GM12865 (cell line): ENCODE measurements at places on chromosomes 6 and 20.

DNA sequence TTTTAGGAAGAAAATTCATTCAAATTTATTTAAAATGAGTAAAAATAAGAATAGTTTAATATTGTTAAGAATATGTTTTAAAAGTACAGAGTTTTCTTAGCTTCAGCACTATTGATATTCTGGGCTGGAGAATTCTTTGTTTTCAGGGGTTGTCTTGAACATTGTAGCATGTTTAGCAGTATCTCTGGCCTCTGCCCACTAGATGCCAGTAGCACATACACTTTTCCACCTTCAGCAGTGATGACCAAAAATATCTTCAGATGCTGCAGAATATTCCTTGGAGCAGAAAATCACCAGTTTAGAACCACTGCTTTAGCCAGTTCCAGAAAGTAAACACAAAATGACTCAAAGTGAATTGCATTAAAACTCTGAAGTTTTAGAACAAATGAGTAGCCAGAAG is 19.4 kb upstream of the SDHAF4 start:
- DNase-seq, result no peak

GRCh38 chr6:77457720-77458349 is 5.5 kb downstream of the HTR1B start:
- peak; percentile 61 for DNase-seq

DNA sequence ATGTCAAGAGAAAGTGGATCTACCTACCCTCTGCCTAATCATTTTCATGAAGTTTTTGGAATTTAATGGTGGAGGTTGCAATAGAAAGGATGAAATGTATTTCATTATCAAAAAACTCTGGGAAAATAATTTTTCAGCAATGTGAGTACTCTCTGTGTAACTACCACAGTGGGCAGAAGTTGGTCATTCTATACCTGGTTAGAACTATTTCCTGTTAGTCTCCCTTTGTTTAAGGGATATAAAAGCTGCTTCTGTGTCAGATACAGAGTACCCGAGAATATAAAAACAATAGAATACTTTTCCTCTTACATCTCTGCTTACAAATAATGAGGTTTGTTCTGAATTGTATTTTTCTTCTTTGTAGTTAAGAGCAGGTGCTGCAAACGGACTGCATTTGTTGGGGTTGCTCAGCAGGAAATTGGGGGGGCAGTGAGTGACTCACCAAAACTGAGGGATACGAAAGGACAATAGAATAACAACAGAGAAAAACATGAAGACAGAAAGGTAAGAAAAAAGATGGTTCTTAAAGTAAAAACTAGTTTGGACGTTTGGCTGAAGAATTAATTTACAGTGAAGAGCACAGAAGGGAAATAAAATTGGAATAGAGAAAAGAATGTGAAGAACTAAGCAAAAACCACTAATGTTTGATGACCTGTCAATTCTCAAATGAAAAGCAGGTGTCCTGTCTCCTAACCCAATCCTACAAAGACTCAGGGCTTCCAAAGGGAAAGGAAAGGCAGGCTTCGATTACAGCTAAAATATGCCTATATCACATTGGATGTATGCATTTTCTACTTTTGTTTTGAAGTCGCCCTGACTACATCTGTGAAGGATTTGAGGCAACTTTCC is 703.1 kb downstream of the RFPL4B start:
- no peak for DNase-seq

DNA sequence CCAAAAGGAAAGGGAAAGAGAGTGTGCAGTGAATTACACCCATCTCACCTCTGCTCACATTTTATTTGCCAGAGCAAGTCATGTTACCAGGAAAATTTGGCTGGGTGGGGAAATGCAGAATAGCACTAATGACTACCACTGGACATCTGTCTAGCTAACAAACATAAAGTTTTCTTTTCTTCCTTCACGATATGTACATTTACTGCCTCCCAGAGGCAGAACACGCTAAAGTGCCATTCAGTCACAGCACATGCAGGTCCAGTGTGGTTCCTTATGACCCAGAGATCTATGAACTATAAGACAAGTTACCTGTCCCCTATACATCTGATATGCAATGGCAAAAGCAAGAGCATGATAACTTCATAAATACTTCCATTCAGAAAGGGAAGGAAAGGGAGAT is 194.1 kb downstream of the OGFRL1 start:
- peak; percentile 11 for DNase-seq

- DNase-seq, result no peak
These were observed 877.5 kb downstream of the TFAP2A start for GRCh38 chr6:9537381-9537780.

GRCh38 chr6:124870611-124871459 is 91.4 kb upstream of the RNF217 start:
- no peak for DNase-seq

DNA sequence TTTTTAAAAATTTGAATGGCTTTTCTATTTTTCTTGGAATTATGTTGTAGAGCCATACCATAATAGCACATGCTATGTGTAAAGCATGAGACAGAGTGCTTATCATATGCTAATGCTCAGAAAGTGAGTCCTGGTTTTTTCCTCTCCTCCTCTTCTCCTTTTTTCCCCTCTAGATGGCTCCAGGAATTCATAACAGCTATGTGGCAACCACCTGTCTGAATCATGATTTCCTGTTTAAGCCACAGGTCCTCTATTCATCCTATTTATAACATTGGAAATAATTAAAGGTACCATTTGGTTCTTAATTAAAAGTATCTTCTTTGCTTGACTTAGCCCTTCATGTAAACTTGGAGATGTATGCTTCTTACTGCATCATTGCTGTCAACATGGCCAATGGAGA is 260.0 kb upstream of the MAP3K7 start:
- DNase-seq, result no peak

- DNase-seq, result no peak
These were observed 215.4 kb downstream of the RFPL4B start for GRCh38 chr6:112562301-112563231.
